CD8-positive, alpha-beta T cell (primary cell): ENCODE measurements at places on chromosomes 6 and 20. TPM values are rescaled to one million over a fixed set of nuclear protein-coding genes. Genes with fewer than 3 reads are reported as not detected.
A peak's percentile ranks its signal among the peaks of the same experiment; 100 is the strongest.

DNA sequence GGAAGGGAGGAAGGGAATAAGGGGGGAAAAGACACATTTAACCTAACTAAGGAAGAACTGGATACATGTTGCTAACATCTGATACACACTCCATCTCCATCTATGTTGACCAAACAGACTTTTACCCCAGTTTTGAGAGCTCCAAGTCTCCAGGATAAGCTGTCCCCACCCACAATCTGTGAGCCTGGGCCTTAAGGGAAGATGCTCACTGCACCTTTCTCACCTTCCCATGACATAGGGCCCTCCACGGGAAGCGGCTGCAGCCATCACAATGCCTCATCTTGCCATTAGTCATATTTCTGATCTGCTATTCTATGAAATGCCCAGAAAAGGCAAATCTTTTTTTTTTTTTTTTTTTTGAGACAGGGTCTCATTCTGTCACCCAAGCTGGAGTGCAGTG, 126.6 kb upstream of the SALL4 start:
- no peak for DNase-seq

DNA sequence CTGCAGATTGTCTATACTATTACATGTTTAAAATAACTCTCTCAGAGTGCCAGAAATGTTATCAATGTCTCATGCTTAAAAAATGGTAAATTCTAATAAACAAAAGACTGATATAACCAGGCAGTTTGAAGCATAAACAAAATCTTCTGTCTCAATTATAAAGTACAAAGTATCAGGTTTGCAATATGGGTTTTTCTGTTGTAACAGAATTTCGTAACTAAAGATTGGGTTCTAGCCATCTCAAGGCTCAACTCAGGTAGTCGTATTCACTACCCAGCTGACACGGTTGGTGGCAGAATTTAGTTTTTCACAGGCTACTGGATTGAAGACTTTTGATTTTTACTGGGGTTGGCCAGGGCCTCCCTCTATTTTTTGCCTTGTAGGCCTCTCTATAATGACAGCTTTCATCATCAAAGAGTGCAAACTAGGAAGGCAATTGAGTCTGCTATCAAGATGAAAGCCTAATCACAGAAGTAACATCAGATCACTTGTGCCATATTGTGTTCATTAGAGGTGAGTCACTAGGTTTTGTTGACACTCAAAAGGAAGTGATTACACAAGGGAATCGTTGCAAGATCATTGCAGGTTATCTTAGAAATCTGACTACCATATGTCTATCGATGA, 3.6 kb downstream of the CYP39A1 start:
- DNase-seq: no peak

GRCh38 chr6:167580619-167580911, 246.1 kb upstream of the AFDN start:
- no peak for DNase-seq

GRCh38 chr6:156645097-156645496, 132.1 kb upstream of the ARID1B start:
- no peak for DNase-seq

DNA sequence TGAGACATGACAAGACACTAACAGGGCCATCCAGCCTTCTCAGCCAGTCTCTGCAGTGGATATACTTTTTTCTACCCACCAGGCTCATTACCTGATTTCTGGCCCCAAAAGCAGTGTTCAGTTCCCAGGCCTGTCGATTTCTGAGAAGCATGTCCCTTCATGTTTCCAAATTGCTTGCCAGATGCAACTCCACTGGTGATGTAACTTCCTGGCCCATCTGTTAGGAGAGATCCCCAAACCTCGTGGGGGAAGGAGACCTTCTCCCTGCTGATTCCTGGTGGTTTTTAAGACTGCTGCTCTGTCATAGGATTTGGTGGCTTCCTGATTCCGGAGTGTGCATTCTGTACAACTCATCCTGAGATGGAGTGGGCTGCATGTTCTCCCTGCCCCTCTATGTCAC, 31.6 kb upstream of the MRPS10 start:
- no peak for DNase-seq

DNA sequence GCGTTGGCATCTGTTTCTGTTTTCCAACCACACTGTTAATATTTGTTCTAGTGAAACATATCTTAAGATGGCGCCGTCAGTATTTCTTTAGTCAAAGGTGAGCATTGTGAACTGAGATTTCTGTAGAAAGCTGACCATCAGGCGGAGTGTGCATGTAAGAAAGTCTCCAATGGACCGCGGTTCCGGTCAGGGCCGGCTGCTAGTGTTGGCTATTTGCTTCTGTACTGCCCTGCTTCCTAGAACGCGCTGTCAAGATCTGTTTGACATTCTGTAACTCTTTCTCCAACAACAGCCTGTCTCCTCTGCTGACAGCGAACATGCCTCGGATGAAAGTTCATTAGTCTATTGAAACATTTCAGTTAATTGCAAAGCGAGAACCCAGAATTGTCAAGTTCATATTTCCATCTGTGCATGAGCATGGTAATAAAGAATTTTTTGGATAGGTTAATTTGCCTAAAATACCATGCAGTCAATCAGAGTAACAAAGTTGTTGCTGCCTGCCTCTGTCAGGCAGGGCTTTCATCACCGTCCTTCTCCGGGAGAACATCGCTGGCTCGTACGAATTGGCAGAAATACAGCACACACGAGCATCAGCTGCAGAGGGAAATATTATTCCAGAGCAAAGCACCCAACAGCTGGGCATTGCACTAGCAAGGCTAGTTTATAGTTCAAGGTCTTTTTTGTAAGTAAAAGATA, 369.1 kb downstream of the CDH4 start:
- no peak for DNase-seq

- no peak for DNase-seq
Observed at GRCh38 chr20:37494301-37494700, 26.7 kb upstream of the NNAT start.

DNA sequence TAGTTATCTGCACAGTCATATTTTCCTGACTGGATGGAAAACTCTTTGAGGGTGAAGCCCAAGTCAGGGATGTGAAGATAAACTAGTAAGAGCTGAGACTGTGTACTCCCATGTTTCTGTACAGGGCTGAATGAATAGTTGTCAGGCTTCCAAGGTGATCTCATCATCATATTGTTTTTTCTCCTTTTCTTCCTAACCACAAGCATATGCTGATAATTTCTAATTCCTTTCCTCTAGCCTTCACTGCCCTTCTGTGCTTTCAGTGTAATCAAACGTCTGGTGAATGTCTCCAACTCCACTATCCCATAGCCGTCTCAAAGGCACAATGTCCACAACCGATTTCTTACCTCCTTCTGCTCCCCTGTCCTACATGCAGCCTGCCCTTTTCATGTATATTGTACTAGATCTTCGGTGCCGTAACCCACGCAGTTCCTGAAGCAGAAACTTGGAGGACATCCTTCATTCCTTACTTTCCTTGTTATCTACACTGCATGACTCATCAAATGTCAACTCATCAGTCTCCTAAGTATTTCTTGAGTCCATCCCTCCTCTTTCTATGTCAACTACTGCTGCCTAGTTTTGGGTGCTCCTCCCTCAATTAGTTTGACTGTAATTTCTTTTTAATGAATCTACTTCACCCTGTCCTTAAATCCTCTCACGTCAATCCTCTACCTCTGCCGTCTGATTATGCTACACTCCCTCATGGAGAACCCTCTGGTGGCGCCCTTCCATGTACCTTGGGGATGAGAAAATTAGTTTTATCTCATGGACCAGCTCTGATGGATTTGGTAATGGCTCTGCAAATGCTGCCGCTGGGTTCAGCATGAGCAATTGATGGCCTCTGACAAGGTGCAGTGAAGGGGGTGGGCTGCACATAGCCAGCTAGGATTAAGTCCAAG, 21.9 kb downstream of the NCOA7 start:
- DNase-seq: no peak

DNA sequence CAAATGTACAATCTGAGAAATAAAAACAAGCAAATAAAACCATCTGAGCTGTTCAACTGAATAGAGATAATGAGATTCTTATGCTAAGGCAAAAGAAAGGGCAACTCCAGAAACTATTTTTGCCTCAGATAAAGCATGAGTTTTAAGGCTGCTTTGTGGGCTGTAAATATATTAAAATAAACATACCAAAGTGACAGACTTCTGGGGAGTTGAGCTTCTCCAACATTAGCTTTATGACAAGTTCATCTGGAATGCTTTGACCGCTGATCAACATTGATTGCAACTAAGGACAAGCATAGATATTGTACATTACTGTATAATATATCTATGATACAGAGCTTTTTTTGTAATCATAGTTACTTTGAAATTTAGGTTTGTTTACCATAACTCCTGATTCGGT, 19.3 kb downstream of the AK9 start:
- DNase-seq: no peak

GRCh38 chr20:57013217-57013616, 253.2 kb downstream of the BMP7 start:
- no peak for DNase-seq

- DNase-seq: no peak
Observed at GRCh38 chr20:22921595-22922421, 113.3 kb upstream of the SSTR4 start.

DNA sequence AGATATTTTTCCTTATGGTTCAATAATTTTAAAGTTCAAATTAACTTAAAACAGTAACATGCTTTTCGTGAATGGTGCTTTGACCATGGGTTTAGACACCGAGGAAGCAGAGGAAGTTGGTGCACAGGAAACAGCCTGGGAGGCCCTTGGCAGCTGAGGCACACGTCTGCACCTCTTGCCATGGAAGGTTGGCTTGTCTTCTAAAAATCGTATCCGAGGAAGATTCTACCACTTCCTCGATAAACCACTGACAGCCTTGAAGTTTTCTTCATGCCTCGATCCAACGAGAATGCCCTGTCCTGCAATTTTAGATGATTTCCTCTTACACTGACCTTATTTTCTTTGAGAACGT, 12.2 kb downstream of the DLL1 start:
- DNase-seq: no peak

GRCh38 chr20:25247000-25247517, 826 bp upstream of the PYGB start:
- peak; percentile 50 for DNase-seq

- no peak for DNase-seq
Observed at GRCh38 chr6:117976030-117976651, 69.1 kb downstream of the SLC35F1 start.

DNA sequence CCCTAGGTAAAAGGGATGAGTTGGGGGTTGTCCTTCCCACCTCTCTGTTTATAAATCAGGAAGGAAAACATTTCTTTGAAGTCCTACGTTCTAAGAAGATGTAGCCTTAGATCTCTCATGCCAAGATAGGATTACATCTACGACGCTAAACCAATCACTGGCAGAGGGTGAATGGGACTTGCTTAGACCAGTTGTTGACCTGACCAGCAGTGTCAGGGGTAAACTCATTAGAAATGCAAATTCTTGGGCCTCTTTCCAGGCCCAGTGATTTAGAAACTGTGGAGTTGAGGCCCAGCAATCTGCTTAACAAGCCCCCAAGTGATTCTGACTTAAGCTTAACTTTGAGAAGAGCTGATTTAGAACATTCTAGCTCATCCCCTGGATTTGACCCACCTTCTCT, 147.1 kb upstream of the THEMIS start:
- DNase-seq: no peak

GRCh38 chr6:41939848-41940758, 1.5 kb downstream of the CCND3 start:
- no peak for DNase-seq

- DNase-seq: peak; percentile 18
Observed at GRCh38 chr6:122530440-122531046, 58.9 kb upstream of the SERINC1 start.

DNA sequence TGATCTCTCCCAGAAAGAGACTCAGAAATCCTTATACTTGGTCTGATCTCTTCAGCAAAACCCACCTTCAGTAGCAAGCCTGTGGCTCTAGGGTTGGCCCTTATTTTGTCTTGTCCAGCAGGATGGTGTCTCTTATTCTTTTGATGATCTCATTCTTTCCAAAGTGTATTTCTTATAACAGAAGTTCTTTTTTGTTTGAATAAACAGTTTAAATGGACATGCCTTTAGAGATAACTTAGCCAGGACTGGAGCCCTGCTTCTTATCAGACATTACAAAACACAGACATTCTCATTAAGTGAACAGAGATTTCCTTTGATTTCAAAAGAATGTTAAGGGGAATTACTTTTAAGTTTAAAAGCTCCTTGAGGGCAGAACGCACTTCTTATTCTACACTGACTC, 31.7 kb downstream of the KCNS1 start:
- DNase-seq: no peak

DNA sequence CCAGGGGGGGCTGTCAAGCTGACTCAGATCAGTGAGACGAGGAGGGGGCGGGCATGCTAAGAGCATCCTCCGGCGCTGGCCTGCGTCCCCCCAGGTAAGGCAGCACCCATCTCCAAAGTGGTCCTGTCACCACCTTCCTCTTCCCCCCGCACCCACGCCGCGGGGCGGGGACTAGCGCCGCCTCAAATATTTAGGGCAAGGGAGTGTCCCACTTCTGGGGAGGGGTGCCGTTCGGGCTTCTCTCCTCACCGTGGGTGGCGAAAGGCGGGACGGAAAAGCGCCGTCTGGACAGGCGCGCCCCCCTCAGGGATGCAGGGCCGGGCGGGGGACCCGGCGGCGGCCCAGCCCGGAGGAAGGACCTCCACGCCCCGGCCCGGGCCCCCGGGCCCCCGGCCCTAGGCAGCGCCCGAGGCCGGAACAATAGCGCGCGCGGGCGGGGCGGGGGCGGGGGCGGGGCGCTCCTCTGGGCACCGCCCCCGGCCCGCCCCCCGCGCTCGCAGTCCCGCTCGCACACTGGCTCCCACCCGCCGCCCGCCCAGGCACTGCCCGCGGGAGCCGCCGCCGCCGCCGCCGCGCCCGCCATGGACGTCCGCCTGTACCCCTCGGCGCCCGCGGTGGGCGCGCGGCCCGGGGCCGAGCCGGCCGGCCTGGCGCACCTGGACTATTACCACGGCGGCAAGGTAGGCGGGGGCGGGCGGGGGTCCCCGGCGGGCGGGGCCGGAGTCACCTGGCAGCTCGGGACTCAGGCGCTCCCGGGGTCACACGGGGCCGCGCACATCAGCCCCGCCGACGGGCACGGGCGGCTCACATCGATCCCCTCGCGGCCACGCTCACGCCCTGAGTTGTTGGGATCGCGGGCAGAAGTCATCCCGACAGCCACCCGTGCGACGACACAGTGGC, at the start of gene TOX2:
Gene TOX2 (plus strand): TSS at position 542 of the 900 bp plus-strand sequence. CDS start 40 bp downstream, at position 582.
- peak; percentile 61 for DNase-seq

- DNase-seq: no peak
Observed at GRCh38 chr20:46931699-46932098, 37.1 kb downstream of the EYA2 start.

L3MBTL3 gene
- 50.5 TPM for total RNA-seq

SEL1L2 gene
- total RNA-seq: not detected

DEFB124 gene
- not detected for total RNA-seq

SDCBP2 gene
- 1.2 TPM for total RNA-seq
